ENCODE measurements at places on chromosomes 3 and 15.
A peak's percentile ranks its signal among the peaks of the same experiment; 100 is the strongest.

DNA sequence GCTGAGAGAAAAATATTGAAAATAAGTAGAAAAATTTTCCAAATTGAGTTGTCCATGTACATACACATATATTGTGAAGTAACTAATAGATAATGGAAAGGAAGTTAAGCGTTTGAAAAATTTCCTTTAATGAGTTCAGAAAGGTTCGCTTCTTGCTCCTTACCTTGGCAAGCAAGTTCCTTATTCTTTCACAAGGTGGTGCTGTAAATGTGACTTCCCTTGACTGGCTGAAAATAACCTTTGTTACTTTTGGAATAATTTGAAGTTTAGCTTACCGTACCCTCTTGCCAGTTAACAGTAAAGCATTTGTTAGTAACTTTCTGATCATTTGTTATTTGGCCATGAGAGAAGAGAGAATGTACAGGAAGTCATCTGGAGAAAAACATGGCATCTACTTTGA, 41.6 kb downstream of the PYDC2 start:
- DNase-seq = peak; percentile 5

DNA sequence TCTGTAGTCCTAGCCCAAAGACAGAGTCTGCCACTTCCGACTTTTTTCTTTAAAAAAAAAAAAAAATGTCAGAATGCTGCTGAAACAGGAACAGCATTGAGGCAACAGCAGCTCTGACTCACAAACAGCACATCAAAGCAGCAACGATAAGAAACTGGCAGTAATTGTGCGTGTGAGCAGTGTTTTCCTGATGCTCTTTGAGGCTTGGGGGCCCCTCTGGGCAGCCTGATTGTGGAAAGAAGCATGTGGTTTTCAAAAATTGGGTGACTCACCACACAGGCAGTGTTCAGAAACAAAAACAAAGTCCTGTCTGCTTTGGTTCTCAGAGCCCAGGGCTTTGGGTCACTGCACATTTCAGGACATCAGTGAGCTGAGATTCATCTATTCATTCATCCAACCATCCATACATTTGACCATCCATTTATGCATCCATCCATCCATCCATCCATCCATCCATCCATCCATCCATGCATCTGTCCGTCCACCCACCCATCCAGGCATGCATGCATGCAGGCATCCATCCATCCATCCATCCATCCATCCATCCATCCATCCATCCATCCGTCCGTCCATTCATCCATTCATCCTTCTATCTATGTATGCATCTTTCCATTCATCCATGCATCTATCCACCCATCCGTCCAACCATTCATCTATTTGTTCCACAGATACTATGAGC, 308.4 kb downstream of the RPLP1 start:
- DNase-seq = peak; percentile 80

DNA sequence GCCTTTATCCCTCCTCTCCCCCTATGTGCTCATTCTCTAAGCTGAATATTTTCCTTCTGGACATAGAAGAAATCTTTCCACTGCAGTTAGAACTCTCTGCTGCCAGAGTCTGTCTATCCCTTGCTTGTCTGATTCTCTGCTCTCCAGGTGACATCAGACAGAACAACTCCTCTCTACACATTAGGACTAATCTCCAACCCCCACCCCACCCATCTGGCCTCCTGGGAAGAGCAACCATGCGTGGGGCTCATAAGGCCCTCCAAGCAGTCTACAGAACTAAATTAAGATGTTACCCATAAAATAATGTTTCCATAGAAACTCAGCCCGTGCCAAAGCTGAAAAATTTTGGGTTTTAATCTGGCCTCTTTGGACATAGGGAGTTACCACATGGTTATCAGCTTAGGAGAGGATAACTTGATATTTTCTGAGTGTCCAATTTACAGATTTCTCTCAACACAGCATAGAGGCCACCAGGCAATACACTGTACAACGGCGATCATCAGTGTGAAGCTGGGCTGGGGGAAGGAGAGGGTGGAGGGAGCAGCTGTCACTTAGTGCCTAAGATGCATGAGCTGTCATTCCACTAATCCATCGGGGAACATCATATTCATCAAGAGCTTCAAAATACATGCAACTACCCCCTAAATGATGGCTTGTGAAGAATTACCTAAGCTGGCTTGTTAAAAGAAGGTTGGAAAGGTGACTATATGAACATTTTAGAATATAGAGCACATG, 199.4 kb downstream of the CLSTN2 start:
- no peak for DNase-seq

GRCh38 chr3:62839748-62840147, 35.5 kb downstream of the CADPS start:
- no peak for DNase-seq

DNA sequence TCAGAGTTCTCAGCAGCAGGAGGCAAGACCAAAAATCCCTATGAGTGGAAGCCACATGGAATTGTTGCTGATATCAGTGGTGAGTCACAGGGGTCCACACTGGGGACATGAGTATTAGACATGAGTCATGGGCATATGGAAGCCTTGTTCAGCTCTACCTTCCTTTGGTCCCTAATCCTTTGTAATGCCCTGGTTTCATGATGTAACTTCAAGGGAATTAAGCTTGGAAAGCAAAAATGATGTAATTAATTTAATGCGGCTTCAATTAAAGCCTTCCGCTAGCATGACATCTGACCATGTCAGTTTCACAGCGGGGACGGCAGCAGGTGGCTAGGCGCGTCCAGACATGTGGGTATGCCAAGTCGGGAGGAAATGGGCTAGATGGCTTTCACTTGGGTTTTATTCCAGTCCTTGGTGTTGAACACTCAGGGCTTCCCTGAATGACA, 176.1 kb upstream of the RGMA start:
- no peak for DNase-seq

- no peak for DNase-seq
These were observed 56.5 kb downstream of the HEG1 start for GRCh38 chr3:124999317-124999716.

GRCh38 chr3:127027811-127028548, 45.1 kb downstream of the PLXNA1 start:
- DNase-seq = no peak

DNA sequence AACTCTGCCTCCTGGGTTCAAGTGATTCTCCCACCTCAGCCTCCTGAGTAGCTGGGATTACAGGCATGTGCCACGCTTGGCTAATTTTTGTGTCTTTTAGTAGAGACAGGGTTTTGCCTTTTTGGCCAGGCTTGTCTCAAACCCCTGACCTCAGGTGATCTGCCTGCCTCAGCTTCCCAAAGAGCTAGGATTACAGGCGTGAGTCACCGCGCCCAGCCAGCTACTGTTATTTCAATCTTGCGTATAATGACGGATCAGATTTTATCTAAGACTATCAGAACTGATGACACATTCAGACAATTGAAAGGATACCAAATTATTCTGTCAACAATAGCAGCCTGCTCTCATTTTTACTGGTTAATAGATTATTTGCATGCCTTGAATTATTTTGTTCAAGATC, 612.2 kb downstream of the ZIC1 start:
- DNase-seq = no peak

- no peak for DNase-seq
These were observed 81.6 kb downstream of the ST6GAL1 start for GRCh38 chr3:187011915-187012314.

- no peak for DNase-seq
These were observed 211.1 kb upstream of the GADL1 start for GRCh38 chr3:31105438-31106077.

DNA sequence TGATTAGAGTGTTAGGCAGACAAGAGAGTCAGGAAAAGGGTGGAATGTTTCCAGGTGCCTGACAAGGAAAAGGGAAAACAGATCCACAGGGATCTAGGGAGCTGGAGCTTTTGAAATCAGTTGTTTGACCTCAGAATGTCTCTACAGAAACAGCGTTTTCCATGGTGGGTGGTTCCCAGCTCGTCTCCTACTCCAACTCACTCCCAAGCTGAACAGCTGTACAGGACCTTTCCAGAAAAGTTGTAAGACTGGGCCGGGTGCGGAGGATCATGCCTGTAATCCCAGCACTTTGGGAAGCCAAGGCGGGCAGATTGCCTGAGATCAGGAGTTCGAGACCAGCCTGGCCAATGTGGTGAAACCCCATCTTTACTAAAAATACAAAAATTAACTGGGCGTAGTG, 55.7 kb upstream of the RYK start:
- no peak for DNase-seq

- no peak for DNase-seq
These were observed 6.3 kb upstream of the MTHFS start for GRCh38 chr15:79903144-79903543.

GRCh38 chr15:41567862-41568261, 8.8 kb downstream of the TYRO3 start:
- DNase-seq = no peak

DNA sequence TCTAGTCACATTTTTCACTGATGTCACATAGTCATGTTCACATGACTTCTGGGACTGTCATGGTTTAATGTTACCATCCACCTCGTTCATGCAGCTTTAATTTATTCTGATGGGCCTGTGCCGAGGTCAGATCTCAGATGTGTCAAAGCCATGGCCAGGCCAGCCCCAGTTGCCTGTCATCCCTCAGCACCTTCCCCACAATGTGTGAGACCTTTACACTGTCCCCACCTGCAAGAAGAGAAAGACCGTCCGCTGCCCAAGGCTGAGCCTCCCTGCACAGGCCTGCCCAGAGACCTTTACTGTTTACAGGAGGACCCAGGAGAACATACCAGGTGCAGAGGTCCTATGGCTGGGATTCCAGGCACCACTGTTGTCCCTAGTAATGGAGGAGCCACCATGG, 12.8 kb upstream of the KLF15 start:
- no peak for DNase-seq

- DNase-seq = no peak
These were observed 140.3 kb downstream of the NR2F2 start for GRCh38 chr15:96470681-96471310.

GRCh38 chr3:66442254-66443117, 58.3 kb downstream of the LRIG1 start:
- no peak for DNase-seq

GRCh38 chr15:71654720-71655174, 155.6 kb upstream of the NR2E3 start:
- DNase-seq = no peak

DNA sequence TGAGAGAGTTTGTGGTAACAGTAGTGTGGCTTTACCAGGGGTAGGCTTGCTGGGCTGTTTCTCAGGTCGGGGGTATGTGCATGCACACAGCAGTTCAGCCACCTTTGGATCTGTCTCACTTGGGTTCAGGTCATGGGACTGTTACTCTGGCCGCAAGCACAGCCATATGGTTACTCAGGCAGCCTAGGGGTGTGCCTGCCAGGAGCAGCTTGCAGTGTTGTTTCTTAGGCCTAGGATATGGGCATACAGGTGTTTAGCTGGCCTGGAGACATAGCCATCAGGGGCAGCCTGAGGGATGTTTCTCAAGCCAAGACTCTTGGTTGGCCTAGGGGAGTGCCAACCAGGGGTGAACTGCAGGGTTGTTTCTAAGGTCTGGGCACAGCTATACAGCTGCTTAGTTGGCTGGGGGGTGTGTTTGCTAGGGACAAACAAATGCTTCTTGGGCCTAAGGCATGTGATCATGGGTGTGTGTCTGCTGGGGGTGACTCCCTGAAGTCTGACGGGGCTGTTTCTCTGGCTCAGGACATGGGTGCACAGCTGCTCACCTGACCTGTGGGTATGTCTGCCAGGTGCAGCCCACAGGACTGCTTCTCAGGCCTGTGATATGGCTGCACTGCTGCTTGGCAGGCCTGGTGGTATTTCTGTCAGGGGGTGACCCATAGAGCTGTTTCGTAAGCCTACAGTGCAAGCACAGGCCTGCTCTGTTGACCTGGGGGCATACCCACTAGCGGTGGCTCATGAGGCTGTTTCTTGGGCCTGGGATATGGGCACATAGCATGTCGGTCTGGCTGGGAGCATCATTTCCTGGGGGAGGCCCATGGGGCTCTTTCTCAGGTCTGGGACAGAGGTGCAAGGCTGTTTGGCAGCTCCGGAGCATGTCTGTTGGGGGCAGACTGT, 168.0 kb upstream of the THRB start:
- no peak for DNase-seq

- DNase-seq = no peak
These were observed 322.3 kb downstream of the CNTN4 start for GRCh38 chr3:2420919-2421318.

All from SK-MEL-5 (cell line).